ENCODE measurements at places on chromosomes 4 and X.

DNA sequence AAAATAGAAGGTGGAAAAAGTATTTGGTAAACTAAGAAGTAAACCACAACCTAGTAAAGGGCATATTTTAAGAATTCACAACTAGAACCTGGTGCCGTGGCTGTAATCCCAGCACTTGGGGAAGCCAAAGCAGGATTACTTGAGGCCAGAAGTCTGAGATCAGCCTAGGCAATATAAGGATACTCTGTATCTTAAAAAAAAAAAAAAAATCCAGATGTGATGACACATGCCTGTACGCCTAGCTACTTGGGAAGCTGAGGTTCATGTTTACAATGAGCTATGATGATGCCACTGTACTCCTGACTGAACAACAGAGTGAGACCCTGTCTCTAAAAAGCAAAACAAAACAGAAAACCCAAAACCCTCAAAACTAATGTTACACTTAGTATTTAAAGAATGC is 294.9 kb upstream of the ZCCHC13 start:
- DNase-seq: no peak

- no peak for DNase-seq
Measured at GRCh38 chrX:97682991-97683840, 799.5 kb downstream of the RPA4 start.

DNA sequence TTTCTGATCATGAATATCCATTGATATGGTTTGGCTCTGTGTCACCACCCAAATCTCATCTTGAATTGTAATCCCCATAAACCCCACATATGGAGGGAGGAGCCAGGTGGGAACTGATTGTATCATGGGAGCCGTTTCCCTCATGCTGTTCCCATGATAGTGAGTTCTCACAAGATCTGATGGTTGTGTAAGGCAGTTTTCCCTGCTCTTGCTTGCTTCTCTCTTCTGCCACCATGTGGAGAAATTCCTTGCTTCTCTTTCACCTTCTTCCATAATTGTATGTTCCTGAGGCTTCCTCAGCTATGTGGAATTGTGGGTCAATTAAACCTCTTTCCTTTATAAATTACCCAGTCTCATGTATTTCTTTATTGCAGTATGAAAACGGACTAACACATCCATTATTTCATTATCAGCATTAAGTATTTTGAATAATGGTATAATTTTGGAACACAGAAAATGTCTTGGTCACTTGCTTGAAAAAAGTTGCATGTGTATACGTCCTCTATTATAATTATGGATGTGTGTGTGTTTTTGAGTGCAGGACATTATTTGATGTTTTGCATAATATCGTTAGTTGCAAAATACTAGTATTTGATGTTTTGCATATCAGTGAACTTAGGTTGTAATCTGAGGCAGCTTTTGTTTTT is 334.6 kb downstream of the PCDH10 start:
- peak; percentile 9 for DNase-seq

DNA sequence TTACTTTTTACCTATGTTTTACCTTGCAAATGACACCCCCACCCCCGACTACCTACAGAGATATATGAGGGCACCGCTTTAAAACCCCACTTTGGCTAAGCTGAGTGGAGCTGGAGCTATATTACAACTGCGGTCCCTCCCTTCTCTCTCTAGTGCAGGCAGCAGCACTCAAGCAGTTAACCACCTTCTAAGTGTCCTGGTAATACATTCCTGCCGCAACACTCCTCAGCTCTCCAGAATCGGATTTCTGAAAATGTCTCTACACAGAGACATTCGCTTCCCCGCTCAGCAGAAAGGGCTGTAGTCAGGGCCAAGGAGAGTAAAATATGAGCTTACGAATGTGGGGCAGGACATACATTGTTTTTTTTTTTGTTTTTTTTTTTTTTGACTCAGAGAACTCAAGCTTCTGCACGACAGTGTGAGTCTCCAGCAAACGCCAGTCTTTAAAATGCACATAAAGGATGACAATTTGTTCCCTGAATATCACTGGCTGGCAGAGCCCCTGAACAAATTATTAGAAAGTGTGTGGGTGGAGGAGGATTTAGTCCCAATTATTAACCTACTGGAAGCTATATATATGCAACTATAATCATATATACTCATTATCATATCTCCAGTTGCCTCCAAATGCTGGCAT is 287.0 kb upstream of the TET2 start:
- no peak for DNase-seq

- no peak for DNase-seq
Measured at GRCh38 chrX:108344216-108344615, 94.0 kb downstream of the COL4A6 start.

DNA sequence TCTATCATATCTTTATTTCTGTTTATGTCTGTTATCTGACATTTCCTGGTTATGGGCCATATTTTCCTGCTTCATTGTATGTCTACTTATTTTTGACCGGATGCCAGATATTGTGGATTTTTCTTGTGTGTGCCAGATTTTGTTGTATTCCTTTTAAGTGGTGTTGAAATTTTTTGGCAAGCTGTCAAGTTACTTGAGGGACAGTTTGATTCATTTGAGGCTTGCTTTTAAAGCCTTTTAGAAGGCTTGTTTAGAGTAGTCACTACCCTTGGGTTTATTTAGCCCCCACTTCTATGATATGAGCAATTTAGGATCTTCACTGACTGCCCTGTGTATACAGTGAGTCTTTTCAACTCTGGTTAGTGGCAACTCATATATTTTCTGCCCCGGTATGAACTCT is 29.2 kb upstream of the NPY2R start:
- no peak for DNase-seq

- no peak for DNase-seq
Measured at GRCh38 chr4:6472387-6473263, at the start of gene PPP2R2C. TSS of gene PPP2R2C (minus strand) at chr4:6472614. CDS start at chr4:6472229, 385 bp downstream.

DNA sequence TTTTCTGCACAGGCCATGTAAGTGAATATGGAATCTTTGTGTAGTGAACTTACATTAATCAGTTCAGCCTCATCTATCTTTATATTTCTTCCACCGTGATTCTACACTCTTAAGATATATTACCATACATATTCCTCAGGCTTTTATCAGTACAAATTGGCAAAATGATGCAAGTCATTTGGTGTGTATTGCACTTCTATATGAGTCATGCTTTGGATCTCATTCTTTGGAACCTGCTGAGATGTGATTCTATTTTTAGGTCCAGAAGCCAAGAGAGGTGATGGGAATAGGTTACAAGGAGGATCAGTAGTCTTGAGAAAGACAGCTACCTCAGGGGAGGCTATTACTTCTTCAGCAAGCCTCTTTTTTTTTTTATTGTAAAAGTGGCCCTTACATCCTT is 204.4 kb downstream of the ZNF330 start:
- peak; percentile 6 for DNase-seq
